ENCODE measurements at places on chromosomes 5 and 9.

DNA sequence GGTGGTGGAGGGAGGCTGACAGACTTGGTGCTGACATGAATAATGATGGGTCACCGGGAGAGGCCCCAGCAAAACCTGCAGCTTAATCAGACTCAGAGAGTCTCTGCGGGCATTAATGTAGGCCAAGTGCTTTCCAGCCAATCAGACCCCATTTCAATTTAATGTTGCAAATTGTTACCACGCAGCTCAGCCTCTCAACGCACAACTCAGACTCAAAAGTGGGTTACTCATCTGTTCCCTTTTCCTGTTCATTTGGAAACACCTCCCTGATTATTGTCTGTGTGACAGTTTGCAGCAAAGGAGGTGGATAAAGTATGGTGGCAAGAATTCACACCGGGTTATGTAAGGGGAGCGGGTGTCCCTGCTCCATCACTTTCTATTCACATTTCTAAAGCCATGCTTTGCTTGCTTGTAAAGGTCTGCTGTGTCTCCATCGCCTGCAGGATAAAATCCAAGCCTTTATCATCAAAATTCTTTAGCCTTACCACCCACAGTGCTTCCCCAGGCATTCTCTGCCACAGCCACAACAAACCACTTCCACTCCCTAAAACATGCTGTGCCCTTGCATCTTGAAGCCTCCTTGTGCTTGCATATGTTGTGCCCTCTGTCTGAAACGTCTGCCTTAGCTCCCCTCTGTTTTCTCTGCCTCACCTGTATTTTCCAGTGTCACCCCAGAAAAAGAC lies 156.5 kb downstream of the ASTN2 start:
- DNase-seq: no peak

- no peak for DNase-seq
Observed at GRCh38 chr5:149366169-149366729, 8.4 kb downstream of the PCYOX1L start.

- no peak for DNase-seq
Observed at GRCh38 chr5:112634166-112634565, 103.5 kb upstream of the APC start.

GRCh38 chr5:14347522-14347921 lies 204.4 kb downstream of the TRIO start:
- DNase-seq: no peak

GRCh38 chr9:34227445-34227844 lies 48.6 kb downstream of the UBAP1 start:
- DNase-seq: no peak

Measured in islet precursor cell (in vitro differentiated cells).